ENCODE measurements at places on chromosomes 7 and 10.

GRCh38 chr7:35424869-35425495, 171.1 kb upstream of the TBX20 start:
- peak; percentile 67 for DNase-seq

- DNase-seq, result no peak
Measured at GRCh38 chr10:70331486-70332268, 47.9 kb upstream of the NPFFR1 start.

- no peak for DNase-seq
Measured at GRCh38 chr7:148609045-148609725, 18.6 kb downstream of the C7orf33 start.

DNA sequence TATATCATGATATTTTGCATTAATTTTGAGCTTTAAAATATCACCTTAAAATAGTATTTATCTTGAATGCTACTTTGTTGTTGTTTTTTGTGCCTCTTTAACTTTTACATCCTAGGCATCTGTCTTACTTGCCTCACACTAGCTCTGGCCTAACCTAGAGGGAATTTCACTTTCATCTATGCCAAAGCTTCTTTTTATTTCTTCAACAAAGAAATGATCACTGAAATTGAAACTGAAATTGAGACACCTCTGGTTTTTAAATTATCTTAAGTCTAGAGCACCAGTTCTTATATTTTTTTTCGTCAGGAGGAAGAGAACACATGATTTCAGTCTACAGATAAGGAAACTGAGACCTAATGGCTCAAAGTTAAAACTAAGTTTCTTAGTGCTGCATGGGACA, 3.5 kb upstream of the SCIN start:
- no peak for DNase-seq

- DNase-seq, result no peak
Measured at GRCh38 chr7:87886875-87887274, 10.6 kb downstream of the DBF4 start.

GRCh38 chr7:110157631-110158362, 933.1 kb upstream of the LRRN3 start:
- no peak for DNase-seq

DNA sequence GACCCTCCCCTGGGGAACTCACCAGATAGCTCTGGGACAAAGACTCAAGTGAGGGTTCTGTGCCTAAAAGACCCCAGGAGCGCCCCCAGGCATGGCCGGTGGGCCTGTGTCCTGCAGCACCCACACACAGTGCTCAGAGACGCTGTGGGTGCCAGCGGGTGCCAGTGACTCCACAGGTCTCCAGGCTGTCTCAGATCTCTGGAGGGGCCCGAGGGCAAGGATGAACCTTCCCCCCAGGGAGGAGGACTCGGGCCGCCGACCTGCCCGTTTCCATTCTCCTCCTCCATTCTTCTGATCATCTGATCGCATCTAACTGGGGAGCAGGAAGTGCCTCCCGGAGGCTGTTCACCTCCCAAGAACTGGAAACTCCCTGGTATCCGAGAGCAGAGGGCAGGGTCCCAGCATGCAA, 980 bp downstream of the ADAM8 start:
- peak; percentile 81 for DNase-seq

GRCh38 chr7:42117201-42117600, 119.8 kb downstream of the GLI3 start:
- no peak for DNase-seq

- no peak for DNase-seq
Measured at GRCh38 chr7:130281260-130281659, 11.7 kb upstream of the CPA4 start.

GRCh38 chr10:75889051-75889450, 457.6 kb downstream of the LRMDA start:
- DNase-seq, result no peak

DNA sequence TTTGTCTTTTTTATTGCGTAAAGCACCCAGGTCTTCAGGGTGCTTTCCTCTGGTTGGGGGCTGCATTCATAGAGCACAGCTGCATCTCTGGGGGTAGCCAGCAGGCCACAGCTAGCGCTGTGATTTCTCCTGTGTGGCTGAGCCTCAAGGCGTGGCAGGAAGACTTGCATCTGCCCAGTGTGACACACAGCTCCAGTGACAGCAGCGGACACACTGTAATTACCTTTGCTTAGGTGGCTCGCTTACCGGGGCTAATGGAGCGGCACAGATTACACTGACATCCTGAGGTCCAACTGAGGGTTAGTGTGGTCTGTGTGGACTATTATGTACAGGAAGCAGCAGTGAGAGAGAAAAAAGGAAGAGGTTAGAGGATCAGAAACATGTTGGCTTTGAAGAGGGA, 27.1 kb downstream of the ABCB4 start:
- no peak for DNase-seq

GRCh38 chr7:78736548-78736947, 716.9 kb downstream of the MAGI2 start:
- DNase-seq, result no peak

- no peak for DNase-seq
Measured at GRCh38 chr10:31822616-31823318, 105.9 kb downstream of the ARHGAP12 start.

GRCh38 chr7:2109936-2110609, 122.7 kb downstream of the MAD1L1 start:
- peak; percentile 77 for DNase-seq

DNA sequence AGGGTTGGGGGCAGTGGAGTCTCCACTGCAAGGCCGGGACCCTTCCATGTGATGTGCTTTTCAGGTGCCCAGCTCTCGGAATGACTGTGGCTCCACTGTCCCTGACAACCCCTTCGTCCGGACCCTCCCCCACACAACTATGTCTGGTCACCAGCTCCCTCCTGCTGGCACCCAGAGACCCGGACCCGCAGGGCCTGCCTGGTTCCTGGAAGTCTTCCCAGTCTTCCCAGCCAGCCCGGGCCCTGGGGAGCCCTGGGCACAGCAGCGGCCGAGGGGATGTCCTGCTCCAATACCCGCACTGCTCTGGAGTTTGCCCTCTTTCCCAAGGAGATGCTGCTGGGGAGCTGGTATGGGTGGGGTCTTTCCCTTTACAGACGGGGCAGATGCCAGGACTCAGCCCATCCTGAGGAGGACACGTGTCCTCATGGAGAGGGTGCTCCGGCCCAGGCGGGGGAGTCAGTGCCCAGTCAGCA, 5.5 kb downstream of the ATP6V0E2 start:
- DNase-seq, result no peak

GRCh38 chr10:24556126-24556749, 167.4 kb downstream of the ARHGAP21 start:
- no peak for DNase-seq

DNA sequence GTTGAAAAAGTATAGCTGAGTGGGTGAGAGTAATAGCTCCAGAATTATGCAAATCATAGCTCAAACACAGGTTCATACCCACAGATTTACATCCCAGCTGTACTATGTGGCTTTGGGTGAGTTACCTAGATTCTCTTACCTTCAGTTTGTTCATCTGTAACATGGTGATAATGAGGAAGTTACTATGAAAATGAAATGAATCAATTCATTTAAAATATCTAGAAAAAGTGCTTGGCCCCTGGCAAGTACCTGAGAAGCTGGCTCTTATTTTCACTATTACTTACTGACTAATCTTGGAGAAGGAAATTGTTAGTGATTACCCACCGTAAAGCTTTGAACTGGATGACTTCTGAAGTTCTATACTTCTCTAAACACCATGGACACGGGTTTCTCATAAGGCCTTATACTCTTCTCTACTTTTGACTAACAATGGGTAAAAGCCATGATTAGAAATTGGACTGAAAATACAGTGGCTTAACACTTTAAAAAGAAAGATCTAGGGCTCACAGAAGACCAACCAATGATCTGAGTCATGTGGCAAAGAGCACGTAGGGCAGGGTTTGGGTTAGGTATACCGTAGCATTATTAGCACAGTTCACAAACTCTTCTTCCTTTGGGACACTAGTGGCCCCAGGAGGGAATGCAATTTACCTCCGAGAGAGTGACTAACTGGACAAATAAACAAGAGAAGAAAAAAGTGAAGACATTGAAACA, 149.2 kb downstream of the PLPP4 start:
- DNase-seq, result no peak

Measured in activated CD8-positive, alpha-beta memory T cell treated with anti-CD3 and anti-CD28 coated beads for 24 hours (primary cell).